Stimulated activated CD8-positive, alpha-beta memory T cell treated with anti-CD3 and anti-CD28 coated beads, Interleukin-12 subunit alpha, Interleukin-12 subunit beta, amount 100 ng/mL, for 4 hours (primary cell): ENCODE measurements at places on chromosomes 12 and 14.

DNA sequence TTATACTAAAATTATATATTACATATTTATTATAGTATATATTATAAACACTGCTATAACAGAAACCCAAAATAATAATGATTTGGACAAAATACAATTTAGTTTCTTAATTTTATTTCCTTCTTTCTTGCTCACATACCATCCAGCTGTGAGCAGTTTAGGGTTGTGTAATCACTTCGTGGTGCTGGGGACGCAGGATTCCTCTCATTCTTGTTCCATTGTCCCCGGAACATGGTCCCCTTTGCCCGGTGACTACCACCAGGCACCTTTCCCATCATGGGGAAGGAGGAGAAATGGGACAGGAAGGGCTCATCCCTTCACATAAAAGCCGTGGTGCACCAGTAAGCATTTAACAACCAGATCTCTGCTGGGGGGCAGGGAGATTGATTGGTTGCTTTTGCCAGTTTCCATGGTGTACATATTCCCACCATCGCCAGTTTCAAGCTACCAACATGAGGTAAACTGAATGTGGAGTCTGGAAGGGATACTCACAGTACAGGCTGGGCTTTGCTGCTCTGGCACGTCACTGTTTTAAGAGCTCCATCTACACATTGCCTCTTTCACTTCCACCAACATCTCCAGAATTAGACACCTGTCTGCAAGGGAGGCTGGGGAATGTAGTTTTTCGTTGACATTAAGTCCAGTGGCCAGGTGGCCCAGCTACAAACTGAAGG lies 191.5 kb downstream of the TMEM132C start:
- no peak for DNase-seq

DNA sequence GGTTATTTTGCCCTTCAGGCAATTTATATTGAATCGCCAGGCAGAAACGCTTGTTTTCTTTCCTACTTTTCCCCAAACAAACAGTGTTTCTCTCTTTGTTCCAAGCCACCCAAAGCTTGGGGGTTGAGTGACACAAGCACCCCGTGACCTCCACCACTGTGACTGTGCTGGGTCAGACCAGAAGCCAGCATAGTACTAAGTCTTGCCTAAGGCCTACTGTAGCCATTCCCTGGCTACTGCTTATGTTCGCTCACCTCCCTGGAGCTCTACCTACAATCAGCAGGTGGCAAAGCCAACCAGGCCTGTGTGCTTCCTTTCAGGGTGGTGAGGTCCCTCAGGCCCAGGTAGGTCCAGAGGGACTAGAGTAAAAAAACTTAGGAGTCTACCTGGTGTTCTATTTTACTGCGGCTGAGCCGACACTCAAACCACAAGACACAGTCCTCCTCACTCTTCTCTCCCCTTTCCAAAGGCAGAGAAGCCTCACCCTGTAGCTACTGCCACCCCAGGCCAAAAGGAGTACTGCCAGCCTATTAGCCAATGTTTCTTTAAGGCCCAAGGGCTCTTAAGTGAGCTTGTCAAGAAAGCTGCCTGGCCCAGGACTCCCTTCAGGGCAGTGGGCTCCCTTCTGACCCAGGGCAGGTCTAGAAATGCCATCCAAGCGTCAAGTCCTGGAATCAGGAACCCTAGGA lies 411.8 kb upstream of the MIS18BP1 start:
- no peak for DNase-seq

DNA sequence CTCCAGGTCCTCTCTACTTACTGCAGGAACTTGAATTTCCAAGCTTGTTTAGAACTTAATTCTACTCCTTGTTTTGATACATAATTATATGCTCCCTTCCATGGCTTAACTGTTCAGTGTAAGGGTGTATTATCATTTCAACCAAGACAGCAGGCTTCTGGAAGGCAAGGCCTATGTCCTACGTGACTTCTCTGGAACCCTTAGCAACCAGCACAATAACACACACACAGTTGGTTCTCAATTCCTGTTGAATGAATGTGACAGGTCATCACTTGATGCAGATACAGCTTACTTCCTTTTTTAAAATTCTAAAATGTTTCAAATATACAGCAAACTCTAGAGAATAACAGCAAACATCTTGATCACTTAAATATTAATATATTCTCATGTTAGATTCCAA lies 77.7 kb upstream of the COCH start:
- DNase-seq: no peak

- no peak for DNase-seq
Observed at GRCh38 chr12:82412246-82412645, 53.9 kb downstream of the METTL25 start.

DNA sequence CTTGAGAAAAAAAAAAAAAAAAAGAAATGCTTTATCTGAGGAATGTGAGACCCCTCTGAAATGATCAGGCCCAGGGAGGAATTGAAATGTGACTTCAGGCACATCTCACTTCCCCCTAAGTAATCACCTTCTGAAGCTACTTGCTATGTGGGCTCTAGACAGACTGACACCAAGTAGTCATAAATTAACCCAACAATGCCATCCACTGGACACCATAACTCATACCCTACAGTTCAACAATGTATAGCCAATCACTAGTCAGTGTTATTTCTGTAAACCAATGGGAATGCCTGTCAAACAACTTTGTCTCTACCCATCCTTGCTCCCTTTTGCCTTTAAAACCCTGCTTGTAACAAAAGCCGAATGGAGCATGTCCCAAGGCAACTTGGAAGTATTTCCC lies 182.7 kb upstream of the TMPO start:
- DNase-seq: no peak

GRCh38 chr12:69106482-69107118 lies 132.8 kb upstream of the CPSF6 start:
- DNase-seq: no peak

GRCh38 chr14:44828023-44828422 lies 133.7 kb downstream of the KLHL28 start:
- DNase-seq: no peak

GRCh38 chr12:112103758-112104503 lies 4.7 kb downstream of the NAA25 start:
- no peak for DNase-seq

DNA sequence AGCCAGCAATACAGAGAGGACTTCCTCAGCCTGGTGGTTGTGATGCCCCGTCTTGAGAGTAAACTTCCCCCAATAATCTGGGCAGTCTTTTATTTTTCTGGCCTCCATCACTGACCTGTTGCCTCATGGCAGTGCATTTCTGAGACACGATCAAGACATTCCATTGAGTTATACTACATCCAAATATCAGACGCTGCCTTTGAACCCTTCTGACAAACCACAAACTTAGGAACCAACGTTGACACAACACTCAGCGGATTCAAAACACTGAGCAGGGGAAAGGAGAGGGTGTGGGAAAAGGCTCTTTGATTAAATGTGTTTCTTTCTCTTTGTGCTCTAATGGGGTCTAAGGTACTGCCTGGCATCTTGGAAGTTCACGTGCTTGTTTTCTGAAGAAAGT lies 100.7 kb upstream of the TBX5 start:
- DNase-seq: no peak

DNA sequence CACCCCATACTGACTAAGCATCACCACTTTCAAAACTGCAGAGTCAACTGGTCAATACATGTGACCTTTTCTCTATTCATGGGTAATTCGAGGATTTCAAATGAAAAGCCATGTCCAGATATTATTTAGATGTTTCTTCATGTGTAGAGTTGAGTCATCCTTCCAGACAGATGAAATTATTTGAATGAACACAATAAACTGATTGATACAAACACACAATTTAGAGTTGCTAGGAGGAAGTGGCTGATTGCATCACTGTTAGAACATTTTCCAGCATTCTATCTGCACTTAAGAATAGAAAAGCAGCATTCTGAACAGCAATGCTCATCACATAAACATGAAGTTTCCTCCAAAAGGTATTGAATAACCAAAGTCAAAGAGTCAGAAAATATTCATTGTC lies 273.5 kb upstream of the SOX5 start:
- DNase-seq: no peak

- DNase-seq: no peak
Observed at GRCh38 chr12:97038834-97039233, 131.8 kb downstream of the NEDD1 start.

DNA sequence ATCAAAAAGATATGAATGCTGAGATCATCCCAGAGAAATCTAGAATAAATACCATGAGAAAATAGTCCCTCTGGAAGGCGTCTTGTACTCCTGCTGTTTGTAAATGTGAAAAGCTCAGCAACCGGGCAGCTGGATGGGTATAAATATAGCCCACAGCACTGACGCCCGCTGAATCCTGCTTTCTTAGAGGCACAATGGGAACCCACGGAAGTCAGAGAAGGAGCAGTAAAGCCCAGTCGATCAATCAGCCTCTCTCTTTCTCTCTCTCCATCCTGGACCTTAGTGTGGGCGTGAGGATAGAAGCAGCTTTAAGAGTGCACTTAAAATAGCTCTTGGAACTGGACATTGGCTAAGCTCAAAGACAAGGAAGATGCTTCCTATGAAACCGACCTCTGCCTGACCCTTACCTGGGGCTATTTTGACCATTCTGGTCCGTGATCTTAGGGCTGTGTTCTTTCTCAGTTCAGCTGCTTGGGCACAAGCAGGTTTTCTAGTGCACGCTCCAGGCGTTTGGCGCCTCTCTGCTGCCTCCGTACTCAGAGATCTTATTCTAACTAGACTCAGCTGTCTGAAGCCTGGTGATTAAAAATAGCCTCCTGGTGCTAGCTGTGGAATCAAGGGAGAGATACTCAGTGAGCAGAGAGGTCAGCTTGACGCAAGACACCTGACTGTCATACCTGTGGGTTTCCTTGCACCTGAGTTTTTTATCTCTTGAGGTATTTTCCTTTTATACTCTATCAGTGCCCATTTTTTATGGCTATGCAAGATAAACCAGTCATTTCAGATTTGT lies 144.6 kb downstream of the ETV6 start:
- DNase-seq: no peak

- DNase-seq: no peak
Observed at GRCh38 chr14:84340938-84341337, 1189.0 kb upstream of the FLRT2 start.

- DNase-seq: no peak
Observed at GRCh38 chr12:106280106-106280505, 22.4 kb upstream of the TCP11L2 start.

DNA sequence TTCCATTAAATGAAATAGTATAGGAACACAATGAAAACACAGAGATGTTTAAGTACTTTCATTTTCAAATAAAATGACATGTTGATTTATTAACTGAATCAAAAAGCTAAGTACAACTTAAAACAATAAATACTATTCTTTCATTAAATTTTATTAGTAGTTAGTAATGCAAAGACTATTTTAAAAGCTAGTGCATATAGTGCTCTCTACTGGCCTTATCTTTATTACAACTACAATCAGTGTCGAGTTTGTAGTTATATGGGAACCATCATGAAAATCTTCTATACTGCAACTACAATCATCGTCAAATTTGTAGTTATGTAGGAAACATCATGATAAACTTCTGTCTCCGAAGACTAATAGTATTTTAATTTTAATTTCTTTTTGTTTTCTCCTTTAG lies 8.9 kb upstream of the LIN7A start:
- DNase-seq: no peak

GRCh38 chr14:90342327-90342726 lies 10.6 kb upstream of the NRDE2 start:
- DNase-seq: no peak

DNA sequence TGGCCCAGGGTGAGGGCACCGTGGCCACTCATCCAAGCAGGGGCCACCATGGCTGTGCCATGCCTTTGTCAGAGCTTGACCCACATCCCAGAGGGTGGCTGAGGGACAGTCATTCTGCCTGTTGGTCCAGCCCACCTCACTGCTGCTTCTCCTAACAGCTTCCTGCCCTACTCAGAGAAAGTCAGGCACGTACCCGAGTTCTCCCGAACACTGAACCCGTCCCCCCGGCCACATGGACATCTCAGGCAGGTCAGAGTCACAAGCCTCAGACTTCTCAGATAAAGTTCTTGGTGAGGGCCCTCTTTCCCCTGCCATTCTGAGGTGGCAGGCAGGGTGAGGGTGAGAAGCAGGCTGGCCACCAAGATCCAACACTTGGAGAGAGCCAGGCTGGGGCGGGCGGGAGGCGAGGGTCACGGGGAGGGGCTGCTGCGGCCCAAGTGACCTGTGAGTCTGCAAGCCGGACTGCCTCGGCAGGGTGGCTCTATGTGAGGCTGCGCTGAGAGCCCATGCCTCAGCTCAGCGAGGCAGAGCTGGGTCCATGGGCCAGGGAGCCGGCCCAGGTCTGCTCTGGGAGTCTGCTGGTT lies 317.8 kb downstream of the TMEM121 start:
- DNase-seq: no peak

DNA sequence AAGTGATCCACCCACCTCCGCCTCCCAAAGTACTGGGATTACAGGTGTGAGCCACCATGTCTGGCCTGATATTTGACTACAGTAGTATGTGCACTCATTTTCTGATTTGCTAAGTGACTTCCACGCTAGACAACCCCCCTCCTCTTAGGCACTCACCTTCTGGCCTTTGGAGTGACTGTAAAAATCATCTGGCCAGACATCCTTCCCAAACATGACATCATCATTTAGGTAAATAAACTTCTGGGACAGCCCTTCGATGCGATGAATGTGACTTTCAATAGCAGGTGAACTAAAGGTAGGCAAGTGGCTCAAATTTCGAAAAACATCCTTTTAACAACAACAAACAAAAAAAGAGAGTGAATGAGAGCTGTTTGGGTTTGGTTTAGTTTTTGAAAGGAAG lies 30.6 kb upstream of the SYCP3 start:
- DNase-seq: no peak

GRCh38 chr12:49557187-49557916 lies 10.6 kb downstream of the MCRS1 start:
- no peak for DNase-seq

DNA sequence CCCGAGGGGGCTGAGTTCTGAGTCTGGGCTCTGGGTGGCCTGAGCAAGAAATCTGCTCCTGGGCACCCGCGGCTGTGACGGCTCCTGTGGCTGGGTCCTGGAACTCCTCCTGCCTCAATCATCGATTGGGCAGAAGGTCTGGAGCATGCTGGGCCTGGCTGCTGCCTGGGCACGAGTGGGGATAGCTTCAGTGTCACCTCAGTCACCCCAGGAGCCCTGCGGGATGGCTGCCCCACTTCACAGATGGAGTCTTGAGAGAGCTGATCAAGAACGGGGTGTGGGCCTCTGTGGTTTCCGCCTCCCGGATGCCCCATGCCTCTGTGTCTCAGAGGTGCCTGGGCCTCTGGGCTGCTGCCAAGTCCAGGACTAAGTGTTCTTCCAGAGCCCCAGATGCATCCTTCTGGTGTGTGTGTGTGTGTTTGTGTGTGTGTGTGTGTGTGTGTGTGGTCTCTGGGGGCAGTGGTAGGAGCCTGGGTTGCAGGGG lies 185.6 kb upstream of the C14orf180 start:
- DNase-seq: peak; percentile 20

- no peak for DNase-seq
Observed at GRCh38 chr14:78610994-78611393, 440.8 kb downstream of the NRXN3 start.

- no peak for DNase-seq
Observed at GRCh38 chr14:93426750-93427149, 4.0 kb upstream of the UNC79 start.

- DNase-seq: no peak
Observed at GRCh38 chr12:125633686-125634085, 568.5 kb downstream of the AACS start.

DNA sequence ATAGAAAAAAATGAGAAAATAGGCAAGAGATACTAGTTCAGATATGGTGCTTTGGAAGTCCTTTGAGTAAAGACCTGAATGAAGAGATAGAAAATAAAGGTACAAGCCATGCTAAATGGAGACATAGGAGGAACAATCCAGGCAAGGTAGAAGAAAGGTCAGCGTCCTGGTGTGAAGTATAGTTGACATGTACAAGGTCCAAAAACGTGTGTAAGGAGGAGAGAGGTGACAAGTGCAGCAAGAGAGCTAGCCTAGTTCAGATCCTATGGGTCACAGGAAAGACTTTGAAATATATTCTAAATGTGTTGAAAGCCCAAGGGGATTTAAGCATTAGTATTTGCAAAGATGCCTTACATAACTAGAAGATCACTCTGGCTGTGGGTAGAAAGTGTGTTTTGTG lies 88.2 kb downstream of the SLCO1B1 start:
- no peak for DNase-seq
